ENCODE measurements at places on chromosomes 7 and 10.

DNA sequence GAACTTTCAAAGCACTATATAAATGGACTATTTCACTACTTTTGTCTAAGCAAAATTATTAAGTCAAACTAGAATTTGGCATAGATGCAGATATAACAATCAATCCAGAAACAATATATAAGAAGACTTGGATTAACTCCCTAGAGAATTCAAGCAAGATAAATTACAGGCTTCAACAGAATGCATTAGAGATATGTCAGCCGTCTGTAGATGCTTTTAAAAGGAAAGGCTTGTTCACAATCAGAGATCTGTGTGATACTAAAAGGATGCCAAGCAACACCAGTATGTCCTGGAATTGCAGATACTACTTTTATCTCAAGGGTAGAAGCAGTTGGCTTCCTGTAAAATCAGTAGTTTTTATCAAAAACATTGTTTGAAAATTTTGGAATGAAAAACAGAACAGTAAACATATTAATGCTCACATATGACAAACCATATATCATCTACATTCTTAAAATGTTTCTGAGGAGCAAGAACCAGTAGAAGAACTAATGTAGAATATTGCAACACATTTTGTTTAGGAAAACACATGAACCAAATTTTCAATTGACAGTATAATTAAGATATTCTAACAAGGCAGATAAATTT lies 947.9 kb upstream of the LRRN3 start:
- no peak for DNase-seq

GRCh38 chr10:117126034-117126433 lies 12.0 kb downstream of the VAX1 start:
- no peak for DNase-seq

GRCh38 chr10:48287417-48288391 lies 13.2 kb upstream of the FRMPD2 start:
- no peak for DNase-seq

DNA sequence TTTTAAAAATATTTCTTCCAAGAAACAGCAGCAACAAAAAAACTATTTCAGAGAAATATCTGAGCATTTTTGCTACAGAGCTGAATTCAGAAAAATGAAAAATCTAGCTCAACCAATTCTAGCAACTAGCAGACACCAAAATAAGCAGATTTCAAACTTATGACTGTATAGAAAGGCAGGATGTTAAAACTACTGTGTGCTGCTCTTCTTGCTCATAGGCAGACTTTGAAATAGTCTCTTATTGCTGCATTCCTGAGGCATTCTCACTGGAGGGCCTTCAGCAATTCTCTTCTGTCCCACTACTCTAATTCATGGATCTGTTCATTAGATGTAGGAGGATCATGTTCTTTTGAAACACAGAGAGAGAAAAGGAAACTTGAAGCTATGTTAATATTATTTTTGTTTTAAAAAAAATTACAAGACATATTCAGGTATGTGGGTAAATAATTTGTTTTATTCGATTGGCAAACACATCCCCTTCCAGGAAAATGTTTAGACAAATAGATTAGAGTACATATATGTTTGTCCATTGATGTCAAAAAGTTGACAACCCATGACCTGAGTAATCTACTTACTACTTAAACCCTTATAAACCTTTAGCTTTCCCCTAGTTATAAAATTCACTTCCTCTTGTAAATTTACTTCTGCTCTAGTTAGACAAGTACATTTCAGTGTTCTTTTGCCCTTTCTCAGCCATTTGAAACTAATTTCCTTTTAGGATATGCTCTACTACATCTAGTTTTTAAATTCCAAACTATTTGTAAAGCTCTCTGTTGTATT lies 428.2 kb upstream of the POT1 start:
- DNase-seq: no peak

DNA sequence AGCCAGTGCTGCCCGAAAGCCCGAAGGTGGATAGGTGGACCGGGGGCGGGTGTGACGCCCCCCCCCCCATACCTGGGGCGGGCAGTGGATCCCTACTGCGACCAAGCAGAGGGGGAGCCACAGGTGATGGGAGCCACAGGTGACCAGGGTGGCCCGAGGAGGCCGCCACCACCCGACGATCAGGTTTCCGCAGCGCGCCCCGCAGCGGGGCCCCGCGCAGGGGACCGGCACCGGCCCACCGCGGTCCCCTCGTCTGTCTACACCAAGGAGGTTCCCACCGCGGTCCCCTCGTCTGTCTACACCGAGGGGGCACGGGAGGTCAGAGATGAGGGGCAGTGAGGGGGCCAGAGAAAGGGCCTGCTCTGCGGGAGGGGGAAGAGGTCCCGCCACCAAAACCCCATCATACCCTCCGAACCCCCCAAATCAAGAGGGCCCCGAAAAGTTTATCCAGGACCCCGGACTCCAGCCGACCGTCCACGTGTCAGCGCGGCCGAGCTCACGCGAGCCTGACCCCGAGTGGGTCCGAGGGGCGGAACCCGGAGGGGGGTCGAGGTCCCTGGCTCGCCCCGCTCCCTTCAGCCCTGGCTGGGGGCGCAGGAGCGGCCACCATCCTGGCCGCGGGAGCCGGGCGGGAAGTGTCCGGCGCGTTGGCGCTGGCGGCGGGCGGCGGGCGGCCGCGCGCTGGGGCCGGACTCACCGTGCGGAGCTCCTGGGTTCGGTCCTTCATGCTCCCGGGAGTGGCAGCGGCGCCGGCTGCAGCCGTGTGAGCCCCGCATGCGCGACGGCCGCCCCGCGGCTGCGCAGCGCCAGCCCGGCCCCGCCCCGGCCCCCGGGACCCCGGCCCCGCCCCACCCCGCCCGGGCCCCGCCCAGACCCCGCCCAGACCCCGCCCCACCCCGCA lies at the start of gene STX1A:
TSS of gene STX1A (minus strand) at position 765 of the 901 bp plus-strand sequence. CDS start at position 727, 38 bp downstream.
- no peak for DNase-seq

DNA sequence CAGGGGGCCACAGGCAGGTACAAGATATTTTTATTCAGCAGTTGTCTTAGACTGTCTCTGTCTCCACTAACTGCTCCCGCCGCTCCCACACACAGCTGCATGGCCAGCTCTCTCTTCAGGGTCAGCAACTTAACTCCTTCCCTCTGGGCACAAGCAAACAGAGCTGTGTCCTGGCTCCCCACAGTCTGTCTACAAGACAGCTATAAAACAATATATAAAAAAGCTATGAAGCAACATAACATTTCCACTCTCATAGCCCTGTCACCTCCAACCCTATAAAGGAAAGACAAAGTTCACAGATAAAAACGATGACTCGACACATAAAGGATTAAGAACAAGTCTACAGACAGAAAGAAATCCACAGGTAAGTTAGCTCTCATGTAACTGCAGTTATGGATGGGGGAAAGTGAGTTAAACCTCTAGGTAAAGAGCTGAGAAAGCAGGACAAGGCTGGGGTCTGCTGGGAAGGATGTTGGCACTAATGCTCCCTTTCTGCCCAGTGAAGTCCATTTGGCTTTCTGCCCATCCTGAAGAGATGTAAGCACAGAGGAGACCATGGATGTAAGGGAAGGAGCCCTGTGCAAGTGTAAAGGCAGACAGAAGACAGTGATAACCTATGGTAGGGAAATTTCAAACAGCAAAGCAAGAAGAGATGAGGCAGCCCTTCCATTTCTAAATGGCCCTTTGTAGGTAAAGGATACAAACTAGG lies 27.0 kb downstream of the RAPGEF5 start:
- no peak for DNase-seq

GRCh38 chr7:107614425-107614824 lies 34.4 kb downstream of the BCAP29 start:
- no peak for DNase-seq

GRCh38 chr7:116167177-116167576 lies 43.2 kb upstream of the TES start:
- DNase-seq: peak; percentile 39

DNA sequence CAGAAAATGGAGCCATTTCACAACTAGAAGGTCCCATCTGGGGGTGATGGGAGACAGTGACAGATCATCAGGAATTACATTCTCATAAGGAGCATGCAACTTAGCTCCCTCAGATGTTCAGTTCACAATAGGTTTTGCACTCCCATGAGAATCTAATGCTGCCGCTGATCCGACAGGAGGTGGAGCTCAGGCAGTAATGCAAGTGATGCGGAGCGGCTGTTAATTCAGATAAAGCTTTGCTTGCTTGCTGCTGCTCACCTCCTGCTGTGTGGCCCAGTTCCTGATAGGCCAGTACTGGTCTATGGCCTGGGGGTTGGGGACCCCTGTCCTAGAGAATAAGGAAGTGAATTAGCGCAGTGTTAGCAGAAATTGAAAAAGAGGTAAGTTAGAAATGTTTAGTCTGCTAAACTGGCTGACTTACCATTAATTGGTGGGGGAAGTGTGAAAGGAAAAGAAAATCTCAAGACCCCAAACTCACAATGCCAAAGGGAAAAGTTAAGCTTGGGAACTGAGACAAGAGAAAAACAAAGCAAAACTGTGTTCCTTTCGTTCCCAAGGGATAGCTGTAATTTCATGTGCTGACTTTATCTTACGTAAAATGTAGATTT lies 76.4 kb downstream of the LYZL2 start:
- DNase-seq: no peak

GRCh38 chr10:92901819-92902251 lies 53.5 kb downstream of the EXOC6 start:
- peak; percentile 90 for DNase-seq

- no peak for DNase-seq
Observed at GRCh38 chr7:111400088-111400487, 162.2 kb downstream of the IMMP2L start.

GRCh38 chr10:67803588-67804394 lies 34.2 kb downstream of the DNAJC12 start:
- no peak for DNase-seq

DNA sequence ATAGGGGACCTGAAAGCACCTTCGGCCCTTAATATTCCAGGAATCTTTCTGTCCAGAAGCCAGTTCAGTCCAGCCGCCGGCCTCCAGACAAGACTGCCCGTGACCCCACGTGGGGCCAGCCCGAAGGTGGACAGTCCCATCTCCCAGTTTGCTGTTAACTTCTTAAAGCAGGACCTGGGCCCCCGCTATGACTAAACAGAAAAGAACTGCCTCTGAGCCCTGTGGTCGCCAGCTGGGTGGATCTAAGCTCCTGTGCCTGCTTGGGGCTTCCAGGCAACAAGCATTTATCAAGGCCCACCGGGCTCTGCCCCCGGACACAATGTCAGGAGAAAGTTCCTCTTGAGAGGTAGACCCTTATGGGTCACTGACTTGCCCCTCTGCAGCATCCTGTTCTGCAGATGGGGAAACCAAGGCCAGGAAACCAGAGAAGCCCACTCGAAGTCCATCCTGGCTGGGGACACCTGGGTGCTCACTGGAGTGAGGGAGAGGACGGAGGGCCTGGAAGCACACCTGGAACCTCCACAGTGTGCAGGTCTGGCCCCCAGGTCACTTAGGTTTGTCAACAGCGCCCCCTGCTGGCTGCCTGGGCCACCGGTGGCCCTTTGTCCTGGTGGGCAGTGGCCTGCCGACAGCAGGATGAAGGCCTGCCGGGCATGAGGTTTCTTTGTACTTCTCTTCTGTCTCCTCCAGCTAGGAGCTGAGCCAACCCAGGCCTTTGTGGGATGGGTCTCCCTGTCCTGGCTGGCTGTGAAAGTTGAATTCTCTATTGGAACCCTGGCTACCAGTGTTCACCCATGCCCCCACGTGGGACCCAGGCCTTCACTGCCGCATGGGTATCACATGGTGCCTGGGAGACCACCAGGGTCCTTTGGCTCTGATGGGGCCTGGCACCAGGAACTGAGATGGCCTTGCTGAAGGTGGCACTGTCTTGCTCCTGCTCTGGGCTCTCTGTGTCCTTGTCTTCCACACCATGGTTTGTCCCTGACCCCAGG lies 128.0 kb downstream of the ZMIZ1 start:
- DNase-seq: peak; percentile 31

GRCh38 chr10:97481071-97481470 lies 17.2 kb downstream of the MMS19 start:
- DNase-seq: no peak

GRCh38 chr7:139049936-139050335 lies 14.1 kb upstream of the ZC3HAV1L start:
- DNase-seq: no peak

DNA sequence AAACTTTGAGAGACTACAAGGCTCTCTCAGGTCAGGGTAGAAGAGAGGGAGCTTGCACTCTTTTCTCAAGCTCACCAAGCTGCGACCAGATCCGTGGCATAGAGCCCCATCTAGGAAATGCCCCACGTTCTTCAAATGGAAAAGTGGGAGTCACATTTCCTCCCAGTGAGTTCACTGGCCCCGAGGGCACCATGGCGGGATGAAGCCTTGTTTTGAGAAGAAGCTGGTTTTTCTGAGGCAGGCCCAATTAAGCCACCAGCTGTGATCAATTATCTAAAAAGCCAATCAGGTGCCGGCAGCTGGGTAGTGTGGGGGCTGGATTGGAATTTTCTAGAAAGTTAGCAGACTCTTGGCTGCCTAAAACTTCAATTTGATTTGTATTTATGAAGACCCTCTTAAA lies 101.4 kb downstream of the ZNF365 start:
- no peak for DNase-seq

DNA sequence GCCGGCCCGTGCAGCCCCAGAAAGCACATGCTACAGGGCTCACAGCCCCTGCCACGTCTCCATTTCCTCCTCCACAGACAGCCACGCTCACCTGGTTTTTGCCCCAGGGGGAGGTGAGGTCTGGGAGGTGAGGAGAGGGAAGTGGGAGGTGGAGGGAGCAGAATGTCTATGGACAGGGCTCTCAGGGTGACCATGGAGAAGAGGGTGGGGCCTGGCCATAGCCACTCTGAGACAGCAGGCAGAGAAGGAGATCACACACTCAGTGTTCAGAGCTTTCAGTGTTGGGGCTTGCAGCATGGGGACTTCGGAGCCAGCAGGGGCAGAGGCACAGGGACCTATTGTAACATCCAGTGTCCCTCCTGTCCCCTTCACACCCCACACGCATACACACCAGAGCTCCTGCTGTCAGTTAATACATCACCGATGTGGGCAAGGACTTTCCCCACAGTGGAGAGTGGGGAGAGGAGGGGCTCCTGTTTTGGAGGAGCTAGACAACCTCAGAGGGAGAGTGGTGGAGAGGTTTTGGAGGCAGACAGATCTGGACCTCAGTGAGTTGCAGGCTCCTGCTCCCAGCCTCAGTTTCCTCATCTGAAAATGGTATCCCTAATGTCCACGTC lies 14.4 kb downstream of the WDFY4 start:
- no peak for DNase-seq

GRCh38 chr10:16518822-16519221 lies 2.9 kb downstream of the C1QL3 start:
- no peak for DNase-seq

DNA sequence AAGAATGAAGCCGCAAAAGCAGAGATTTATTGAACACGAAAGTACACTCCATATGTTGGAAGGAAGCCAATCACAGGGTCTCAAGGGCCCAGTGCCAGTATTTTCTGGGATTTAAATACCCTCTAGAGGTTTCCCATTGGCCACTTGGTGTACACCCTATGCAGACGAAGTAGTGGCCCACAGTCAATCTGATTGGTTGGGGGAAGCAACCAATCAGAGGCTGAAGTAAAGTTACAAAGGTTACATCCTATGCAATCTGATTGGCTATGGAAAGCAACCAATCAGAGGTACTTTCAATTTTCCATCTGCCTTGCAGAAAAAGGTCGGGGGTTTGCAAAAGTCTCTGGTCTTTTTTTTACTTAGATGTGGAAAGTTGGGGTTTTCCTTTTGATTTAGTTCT lies 481.3 kb upstream of the NRP1 start:
- peak; percentile 25 for DNase-seq
